ENCODE measurements at places on chromosomes 3 and 15.

GRCh38 chr15:82952158-82953081, at the start of gene HOMER2:
TSS of gene HOMER2 (minus strand) at chr15:82952720. CDS start at chr15:82952535, 185 bp downstream.
- DNase-seq, result no peak

- no peak for DNase-seq
These were observed 1437.0 kb downstream of the OTOL1 start for GRCh38 chr3:162933656-162934055.

DNA sequence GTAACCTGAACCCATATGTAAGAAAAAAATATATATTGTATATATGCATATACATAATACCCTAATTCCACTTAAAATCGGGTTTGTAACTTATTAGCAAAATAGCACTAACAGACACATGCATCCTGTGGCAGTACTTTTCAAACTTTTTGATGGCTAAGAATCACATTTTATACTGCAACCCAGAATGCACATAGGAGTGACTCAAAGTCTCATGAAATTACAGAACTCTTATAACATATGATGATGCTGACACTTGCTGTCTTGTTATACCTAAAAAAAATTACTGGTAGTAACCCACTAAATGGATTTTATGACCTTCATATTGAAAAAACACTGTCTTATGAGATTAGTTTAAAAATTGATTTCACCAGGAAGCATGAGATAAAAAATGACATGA, 152.4 kb upstream of the FRMD4B start:
- DNase-seq, result no peak

GRCh38 chr3:48970586-48970985, 19.5 kb upstream of the P4HTM start:
- no peak for DNase-seq

DNA sequence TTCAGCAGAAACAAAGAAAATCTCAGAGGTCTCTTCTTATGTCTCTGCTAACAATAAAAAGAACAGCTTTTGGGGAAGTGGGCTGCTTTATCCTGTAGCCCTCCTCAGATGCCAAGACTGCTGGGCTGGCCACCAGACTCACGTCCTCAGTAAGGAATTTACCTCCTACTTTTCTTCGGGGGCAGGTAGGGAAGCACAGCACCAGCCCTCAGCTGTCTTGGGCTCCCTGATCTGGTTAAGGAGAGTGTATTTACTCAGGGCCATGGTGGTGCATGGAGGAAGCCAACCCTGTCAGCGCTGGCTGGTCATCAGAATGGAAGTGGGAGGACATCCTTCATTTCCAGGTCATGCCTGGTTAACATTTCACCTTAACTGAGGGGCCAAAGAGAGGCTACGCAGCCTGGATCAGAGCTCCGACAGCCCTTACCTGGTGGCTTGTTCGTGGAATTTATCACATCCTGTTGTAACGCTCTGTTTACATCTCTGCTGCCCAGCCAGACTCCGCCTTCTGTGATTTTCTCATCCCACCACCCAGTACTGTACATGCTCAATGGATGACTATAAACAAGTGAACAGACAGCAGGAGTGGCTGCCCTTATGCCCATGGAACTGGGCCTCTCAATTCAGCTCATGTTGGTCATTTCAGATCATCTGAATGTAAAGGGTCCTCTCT, 108.3 kb downstream of the IGF2BP2 start:
- no peak for DNase-seq

- DNase-seq, result no peak
These were observed 2.7 kb downstream of the FOXP1 start for GRCh38 chr3:71580636-71581456.

DNA sequence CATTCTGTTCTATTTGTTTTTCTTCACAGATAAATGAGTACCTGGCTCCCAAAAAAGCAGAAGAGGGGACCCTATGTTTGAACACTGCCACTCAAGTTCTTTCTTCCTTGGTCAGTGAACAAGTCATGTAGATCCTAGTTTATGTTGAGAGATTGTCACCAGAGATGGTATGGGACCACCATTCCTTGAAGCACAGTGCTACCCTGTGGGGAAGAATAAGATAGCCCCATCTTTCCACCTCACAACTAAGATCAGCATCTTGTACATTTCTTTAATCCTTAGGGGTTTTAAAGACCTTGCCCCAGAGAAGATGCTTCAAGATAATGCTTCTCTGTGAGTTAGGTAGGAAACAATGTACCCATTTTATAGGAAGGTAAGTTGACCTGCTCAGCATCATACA, 233.5 kb upstream of the WNT5A start:
- DNase-seq, result no peak

DNA sequence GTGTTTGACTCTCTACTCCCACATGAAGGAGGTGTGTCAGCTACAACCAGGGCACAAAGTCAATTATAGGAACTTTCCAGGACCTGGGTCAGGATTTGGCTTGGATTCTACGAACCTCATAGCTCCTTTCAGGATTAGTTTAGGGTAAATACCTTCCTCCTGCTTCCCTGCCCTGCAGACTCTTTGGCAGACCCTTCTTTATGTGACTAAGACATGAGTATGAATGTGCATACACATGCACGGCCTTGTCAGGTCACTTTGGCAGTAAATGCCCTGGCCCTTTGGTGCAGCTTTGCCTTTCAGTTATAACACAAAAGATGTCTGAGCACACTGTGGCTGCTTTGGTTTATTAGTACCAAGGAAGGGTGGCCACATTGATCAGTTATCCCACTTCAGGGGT, 68.9 kb downstream of the GHSR start:
- DNase-seq, result no peak

- no peak for DNase-seq
These were observed 29.7 kb upstream of the PDCD6IP start for GRCh38 chr3:33768578-33769330.

DNA sequence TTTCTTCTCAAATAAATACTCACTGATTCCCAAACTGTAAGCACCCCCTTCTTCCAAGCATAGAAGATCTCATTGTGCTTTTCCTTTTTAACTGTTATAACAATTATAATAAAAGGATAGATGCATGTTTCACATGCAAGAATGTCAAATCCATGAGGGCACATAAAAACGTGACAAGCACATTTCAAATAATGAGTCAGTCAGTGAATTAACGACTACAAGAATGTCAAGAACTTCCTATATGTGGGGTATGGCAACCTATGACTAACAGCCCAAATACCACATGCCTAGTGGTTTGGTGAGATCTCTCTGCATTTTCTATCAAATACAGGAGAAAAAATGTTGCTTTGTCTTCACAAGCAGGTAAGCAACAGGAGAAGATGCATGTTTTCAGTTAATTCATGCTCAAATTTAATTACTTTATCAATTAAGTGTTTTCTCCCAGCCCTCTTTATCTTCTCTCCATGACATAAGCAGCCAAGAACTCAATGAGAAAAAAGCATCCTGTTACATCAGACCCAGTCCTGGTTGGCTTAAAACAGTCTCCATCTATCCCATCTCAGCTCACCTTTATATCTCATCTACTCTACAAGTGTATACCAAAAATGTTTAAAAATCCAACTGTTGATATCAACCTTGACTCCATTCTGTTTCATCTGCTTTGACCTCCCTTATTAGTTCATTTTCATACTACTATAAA, 181.5 kb upstream of the LMCD1 start:
- no peak for DNase-seq

DNA sequence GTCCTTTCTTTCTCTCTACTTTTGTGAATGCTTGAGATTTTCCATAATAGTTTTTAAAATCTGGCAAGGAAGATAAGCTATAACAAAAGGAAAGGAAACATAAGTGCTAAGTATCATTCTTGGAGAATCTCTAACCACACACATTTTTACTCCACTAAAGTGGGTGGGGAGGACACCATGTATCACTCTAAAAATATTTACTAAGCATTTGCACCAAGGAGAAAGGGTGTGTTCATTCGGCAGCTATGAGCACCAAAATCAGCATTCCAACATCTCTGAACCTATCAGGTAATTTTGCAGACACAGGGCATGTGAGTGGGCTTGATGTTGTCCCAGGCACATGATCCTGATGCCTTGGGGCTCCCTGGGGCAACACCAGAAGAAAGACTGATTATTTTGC, 5.5 kb downstream of the B4GALT4 start:
- DNase-seq, result no peak

GRCh38 chr15:34889476-34889875, 80.1 kb downstream of the AQR start:
- DNase-seq, result peak; percentile 31

- no peak for DNase-seq
These were observed 4.4 kb upstream of the RASA2 start for GRCh38 chr3:141482245-141482922.

DNA sequence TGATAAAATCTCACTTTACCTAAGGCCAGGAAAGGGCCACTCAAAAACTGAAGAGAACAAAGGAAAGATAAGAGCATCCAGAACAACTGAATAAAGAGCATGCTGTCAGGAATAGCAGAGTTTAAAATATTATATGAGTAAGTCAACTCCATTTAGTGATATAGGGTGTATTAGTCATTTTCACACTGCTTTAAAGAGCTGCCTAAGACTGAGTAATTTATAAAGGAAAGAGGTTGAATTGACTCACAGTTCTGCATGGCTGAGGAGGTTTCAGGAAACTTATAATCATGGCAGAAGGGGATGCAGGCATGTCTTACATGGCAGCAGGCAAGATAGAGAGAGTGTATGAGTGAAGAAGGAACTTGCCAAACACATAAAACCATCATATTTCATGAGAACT, 778.0 kb upstream of the NECTIN3 start:
- DNase-seq, result no peak

GRCh38 chr15:31376511-31376910, 49.9 kb downstream of the KLF13 start:
- DNase-seq, result no peak

DNA sequence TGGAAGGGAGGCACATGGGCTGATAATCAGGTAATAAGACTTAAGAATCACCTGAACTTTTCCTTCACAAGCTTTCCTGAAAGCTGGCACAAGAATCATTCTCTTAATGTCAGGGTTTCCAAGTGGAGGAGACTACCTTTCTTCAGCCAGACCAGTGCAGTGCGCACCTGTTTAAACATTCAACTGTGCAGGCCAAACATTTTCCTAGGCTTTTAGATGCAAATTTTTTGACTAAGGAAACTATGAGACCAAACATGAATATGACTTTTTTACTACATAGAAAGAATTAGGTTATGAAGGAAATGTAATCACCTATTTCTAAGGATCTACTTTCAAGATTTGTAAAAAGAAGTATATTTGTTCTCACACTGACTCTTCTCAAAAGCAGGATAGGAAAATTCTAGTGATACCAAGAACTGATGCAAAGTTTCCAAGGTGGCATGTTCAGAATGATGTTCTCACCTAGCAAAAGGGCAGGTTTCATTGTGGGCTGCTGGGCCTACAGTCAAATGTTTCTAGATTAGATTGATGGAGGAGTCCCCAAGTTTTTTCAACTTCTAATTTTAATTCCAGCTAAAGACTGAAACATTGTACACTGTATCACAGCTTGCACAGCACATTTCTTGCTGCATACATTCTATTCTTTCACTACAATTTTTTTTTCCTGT, 339.1 kb downstream of the TIGIT start:
- no peak for DNase-seq

GRCh38 chr3:158369279-158369678, 201.7 kb upstream of the MLF1 start:
- no peak for DNase-seq

DNA sequence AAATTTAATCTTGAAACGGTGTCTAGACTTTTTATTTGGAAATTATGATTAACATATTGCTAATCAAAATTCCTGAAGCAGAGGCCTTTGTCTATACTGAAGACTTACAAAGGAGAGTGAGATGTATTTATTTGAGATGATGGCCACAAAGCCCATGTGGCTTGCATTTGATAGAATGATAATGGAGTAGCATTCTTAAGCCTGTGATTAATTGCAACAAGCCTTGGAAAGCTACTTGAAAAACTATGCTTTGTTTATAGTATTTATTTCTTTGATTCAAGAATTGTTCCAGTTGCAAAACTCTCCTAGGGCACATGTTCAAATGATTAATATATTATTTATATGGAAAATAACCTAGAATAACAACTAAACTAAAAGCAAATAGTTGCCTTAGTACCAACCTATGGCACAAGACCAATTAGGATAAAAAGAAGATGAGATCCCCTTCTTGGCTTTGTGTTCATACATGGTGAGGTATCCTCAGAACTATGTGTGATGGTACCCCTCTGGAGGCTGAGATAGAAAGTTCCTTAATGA, 244.1 kb upstream of the TBL1XR1 start:
- DNase-seq, result no peak

DNA sequence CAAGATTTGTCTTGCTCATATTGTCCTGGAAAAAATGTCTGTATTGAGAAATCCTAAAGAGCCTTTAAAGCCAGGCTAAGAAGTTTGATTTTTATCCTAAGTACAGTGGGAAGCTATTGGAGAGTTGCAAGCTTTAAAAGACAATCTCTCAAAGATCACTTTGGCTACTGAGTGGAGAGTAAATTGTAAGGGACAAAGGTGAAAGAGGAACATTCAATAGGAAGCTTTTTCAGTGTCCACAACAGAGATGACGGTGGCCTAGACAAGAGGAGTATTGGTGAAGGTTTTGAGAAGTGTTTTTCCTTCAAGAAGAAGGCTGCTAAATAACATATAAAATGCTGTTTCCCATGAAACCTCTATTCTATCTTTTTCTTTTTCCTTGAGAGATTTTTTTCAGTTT, 249.5 kb upstream of the IL12A start:
- no peak for DNase-seq

GRCh38 chr3:15359677-15360397, 27.5 kb upstream of the SH3BP5 start:
- no peak for DNase-seq

DNA sequence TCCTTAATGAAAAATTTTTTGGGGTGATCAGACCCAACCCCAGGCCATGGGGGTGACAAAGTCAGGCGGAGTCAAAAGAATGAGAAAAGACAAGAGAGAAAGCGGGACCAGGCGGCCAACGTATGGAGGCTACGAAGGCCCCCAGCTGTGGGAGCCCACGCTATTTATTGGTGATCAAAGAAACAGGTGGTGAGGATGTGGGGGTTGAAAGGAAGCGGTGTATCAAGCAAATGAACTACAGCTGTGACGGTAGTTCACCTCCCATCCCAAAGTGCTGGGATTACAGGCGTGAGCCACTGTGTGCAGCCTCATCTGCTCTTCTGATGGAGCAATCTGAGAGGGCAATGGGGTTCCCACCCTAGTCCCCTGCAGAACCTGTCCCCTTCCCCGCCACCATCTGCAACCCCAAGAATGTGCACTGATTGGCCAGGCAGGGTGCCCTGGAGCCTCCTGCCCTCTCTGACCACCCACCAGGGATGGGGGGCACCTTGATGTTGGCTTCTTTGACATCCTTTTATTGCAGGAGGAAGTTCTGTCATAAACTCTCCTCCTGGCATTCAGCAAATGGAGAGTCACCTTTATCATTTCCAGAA, 1.1 kb upstream of the CHRNA3 start:
- no peak for DNase-seq

DNA sequence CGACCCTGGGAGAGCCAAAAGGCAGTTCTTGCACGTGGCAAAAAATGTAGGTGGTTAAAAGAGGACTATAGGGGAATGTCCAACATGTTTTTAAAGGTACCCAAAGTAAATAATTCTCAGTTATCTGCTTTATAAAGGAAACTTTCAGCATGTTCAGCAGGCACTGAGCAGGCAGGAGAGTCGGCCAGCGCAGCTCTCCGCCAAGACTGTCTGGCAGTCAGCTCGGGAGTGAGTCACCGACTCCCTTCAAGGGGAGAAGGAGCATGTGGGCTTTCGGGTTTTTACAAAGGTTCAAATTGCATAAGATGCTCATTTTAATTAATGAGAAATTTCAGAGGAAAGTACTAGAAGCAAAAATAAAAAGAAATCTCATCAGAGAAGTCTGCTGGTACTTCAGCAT, 7.0 kb downstream of the GABRA5 start:
- DNase-seq, result no peak

Measured in right lung (tissue), 10 donors.